KBM-7 (cell line): ENCODE measurements at places on chromosomes 11 and 22.

DNA sequence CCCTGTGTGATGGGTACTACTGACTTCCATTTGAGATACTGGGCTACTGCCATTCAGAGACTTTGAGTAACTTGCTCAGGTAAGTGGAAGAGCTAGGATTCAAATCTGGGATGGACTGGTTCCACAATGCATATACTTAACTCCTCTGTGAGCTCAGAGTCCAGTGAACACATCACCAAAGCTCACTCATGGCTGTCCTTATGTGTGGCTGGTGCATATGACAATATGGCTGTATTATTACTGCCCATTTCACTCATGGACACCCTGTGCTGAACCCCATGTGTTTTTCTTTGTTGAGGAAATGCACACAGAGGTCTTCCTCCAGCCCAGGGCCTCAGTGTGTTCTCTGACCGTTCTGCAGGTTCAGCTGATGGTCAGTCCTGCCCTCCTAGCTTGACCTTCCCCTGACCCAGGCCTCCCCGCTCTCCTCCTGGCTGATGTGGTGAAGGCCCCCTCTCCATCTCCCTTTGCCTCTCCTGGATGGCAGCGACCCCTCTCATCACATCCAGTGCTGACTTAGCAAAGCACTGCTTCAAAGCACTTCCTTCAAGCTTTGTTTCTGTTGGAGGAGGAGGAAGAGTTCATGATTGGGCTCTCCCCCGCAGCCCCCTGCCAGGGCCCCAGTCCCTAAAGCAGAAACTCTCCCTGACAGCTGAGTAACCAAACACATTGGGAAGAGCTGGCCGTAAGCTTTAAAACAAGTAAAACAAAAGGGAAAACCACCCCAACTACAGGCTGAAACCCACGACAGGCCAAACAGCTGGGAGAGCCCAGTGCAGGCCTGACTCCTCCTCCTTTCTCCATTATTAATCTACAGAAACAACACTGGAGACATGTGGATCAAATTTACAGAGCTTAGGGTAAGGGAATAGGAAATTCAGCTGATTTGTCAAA lies 101.2 kb downstream of the NAT10 start:
- DNase-seq: peak; percentile 71

DNA sequence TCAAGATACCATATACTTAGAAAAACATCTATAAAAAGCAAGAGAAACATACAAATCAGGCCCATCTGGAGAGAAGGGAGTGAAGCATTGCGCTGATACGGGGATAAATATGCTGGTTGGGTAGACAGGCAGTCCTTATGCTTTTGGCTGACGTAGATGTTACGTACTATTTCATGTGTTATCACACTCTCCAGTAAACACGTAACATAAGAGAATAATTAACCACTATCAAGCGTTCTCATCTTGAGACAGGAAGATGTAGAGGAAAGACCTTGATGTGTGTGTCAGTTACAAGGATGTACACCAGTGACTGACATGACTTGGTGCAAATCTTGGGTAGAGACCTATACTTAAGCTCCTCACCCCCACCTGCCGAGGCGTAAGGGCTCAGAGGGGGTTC lies 86.7 kb upstream of the PRODH start:
- no peak for DNase-seq

GRCh38 chr11:19817265-19817851 lies 104.7 kb downstream of the NAV2 start:
- no peak for DNase-seq

DNA sequence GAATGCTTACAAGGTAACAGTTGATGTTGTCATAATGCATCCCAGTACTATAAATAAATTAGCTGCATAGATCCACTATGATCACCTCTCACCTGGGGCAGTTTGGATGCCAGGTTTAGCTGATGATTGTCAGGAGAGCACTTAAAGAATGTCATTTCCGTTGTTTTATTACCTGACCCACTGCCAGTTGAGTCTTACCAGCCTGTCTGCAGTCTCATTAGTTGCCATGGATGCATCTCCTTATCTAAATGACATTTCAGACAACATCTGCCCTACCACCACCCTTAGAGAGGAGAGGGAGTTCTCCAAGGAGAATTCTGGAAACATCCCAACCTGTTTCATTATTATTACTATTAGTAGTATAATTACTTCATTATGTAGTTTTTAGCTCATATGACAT lies 339.1 kb upstream of the API5 start:
- no peak for DNase-seq

DNA sequence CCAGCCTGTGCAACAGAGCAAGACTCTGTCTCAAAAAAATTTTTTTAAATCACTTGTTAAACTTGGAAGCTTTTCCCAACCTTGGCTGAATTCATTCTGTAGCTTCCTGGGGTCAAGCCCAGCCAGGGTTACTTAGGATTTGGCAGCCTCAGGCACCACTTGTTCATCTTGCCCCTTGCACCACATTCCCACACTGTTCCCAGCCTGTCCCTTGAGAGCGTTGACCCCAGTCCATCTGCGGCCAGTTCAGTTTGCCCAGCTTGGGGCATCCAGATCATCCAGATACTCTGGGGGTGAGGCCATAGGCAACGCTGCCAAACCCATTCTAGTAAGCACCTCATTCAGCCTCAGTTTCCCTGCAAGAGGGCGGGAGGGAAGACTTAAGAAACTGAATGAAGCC lies 8.7 kb upstream of the THRSP start:
- no peak for DNase-seq

DNA sequence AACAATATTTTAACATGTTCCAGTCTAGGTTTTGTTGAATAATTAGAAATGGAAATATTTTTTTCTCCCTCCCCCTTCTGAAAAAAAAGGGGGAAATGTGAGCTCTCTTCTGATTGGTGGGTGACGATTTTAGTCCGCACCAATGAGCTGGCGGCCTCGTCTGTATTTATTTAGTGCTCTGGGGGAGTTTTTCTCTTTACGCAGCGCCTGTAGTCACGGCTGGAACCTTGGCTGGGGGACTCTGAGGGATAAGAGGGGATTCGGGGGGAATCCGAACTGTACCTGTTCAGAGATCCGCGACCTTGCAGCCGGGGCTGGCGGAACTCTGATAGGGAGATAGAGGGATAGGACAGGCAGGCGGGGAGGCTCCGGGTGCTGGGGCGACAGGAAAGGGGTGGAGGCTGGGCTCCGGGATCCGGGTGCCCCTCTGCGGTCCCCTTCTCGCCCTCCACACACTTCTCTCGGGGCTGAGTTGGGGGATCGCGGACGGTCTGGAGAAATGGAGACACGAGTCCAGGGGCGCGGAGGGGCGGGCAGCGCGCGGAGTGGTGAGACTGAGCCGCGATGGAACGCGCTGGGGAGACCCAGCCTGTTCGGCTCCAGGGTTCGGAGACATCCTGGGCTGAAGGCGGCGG lies 99.7 kb upstream of the HSD17B12 start:
- peak; percentile 38 for DNase-seq

- DNase-seq: no peak
These were observed 61.1 kb downstream of the CHRDL2 start for GRCh38 chr11:74670171-74670570.

DNA sequence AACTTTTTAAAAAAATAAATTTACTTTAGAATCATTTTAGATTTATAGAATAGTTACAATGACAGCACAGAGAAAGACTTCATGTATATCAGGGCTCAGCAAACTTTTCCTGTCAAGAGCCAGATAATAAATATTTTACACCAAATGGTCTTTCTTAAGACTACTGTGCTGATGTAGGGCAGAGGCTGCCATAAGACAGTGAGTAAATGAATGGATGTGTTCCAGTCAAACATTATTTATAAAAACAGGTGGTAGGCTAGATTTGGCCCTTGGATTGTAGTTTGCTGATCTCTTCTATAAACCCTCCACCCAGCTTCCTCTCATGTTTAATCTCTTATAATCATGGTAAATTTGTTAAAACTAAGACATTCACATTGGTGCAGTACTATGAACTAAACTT lies 33.0 kb downstream of the CECR2 start:
- no peak for DNase-seq

DNA sequence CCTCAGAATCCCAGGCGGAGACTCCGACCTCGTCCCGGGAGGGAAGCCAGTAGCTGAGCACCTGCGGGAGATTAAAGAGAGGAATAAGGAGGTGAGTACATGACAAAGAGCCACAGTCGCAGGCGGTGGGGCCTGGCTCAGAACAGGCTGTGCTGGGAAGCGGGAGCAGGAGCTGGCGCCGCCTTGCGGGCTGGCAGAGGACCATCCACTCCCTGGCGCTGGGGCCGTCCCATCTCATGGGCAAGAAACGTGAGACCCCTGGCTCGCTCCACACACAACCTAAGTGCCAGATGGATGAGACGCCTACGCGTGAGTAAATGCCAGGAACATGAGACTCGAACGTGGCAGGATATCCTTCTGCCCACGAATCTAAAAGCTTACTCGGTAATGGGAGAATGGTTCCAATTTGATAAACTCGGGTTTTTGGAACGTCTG lies 6.3 kb downstream of the CEND1 start:
- DNase-seq: no peak
